Hematopoietic multipotent progenitor cell (in vitro differentiated cells): ENCODE measurements at places on chromosomes 1 and 21.

DNA sequence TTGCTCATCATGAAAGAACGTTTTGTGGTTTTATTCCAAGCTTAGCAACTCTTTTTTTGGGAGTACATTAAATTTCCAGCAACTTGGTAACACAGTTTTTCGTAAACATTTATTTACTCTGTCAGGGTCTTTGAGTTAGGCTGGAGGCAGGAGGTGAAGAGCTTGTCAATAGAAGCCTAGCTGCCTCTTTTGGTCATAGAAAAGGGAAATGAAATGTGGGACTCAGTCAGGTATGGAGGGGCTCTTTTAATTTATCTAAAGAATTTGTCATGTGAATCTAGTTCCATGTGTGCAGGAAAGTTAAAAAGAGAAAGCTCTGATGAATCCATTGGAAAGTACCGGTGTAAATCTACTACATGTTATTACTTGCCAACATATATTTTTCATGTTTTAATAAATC is 45.9 kb upstream of the PRMT6 start:
- no peak for DNase-seq

DNA sequence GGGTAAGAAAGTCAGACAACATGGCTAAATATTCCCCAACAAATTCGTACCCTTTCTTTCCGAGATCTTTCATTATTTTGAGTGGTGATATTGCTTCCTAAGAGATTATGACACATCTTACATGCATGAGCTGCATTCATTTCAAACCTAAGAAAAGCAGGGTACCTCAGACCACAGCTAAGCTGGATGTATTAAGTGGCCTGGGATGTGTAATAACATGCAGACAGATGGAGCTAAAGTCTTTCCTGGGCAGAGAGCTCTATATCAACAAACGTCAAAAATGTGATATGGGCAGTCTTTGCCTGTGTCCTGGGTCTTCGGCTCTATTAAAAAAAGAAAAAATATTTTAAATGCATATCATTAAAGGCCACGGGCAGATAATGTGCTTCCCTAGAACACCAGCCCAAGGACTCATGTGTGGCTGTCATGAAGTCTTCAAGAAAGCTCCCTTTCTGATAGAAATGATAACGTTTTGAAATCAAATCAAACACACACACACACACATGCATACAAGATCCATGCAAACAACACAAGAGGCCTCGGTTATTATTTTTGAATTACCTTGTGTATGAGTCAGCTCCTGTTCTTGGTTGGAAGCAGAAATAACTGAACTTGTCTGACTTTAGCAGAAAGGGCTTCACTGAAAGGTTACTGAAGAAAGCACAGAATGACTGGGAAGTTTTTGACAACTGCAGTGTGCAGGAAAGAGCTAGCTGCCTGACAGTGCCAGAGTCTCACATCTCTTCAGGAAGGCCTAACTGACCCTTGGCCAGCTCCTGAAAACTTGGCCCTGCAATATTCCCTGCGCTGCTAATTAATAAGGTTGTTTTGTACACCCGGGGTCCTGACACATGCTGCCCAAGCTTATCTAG is 231.2 kb downstream of the DSCAM start:
- DNase-seq, result no peak

GRCh38 chr1:36366091-36366661 is 19.5 kb downstream of the STK40 start:
- no peak for DNase-seq

GRCh38 chr1:196866974-196867373 is 20.9 kb upstream of the CFHR4 start:
- no peak for DNase-seq

DNA sequence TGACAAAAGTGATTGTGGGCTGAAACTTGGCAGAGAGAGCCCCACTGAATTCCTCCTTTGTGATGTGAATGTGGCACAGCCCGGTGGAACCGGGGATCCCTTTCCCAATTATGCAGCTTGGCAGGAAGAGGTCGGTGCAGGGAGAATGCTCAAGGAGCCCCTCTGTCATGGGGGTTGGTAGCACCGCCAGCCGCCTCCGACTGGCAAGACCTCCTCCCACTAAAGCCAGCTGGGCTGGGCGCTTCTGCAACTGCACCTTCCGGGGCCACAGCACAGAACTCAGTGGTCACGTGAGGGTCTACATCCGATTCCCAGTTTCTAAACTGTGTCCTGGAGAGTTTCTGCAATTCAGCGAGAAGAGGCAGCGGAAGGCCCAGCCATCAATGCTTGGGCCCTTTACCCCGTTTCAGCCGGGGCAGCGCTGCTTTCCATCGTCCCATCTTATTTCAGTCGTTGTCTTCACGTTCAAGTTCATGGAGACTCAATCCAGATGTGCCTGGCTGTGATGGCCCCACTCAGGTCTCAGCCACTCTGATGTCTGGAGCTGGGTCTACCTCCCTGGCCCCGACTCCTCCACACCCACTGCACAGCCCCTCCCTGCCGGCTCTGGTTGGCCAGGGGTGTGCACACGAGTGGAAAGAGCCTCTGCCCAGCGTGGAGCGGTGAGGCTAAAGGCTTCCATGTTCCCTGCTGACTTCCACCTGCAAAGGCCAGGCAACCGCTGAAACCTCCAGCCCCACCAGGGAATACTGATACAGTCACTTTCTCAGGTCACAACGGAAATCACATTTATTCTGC is 39.8 kb upstream of the FHAD1 start:
- no peak for DNase-seq
